ENCODE measurements at places on chromosomes 2 and 18. TPM values are rescaled to one million over a fixed set of nuclear protein-coding genes. Genes with fewer than 3 reads are reported as not detected.

The CRYBA2 gene
- not detected for total RNA-seq

GRCh38 chr2:227450311-227450841, 21.6 kb upstream of the AGFG1 start:
- no peak for DNase-seq
- H3K4me3 ChIP-seq = no peak overlapping the region
- H3K27ac ChIP-seq = no peak overlapping the region
- no peaks in the 10 kb centered on the region for H3K4me1 ChIP-seq

GRCh38 chr18:77110936-77111335, 21.6 kb downstream of the MBP start:
- no peak overlapping the region for H3K4me3 ChIP-seq
- H3K36me3 ChIP-seq = no peaks in the 10 kb centered on the region
- H3K27me3 ChIP-seq = no peaks in the 10 kb centered on the region
- H3K27ac ChIP-seq = no peak overlapping the region
- peaks cover 18% of the 10 kb centered on the region for H3K4me1 ChIP-seq

GRCh38 chr2:63675026-63675425, 86.3 kb downstream of the MDH1 start:
- H3K27me3 ChIP-seq = no peaks in the 10 kb centered on the region
- no peaks in the 10 kb centered on the region for H3K36me3 ChIP-seq
- H3K27ac ChIP-seq = no peak overlapping the region
- H3K4me1 ChIP-seq = no peaks in the 10 kb centered on the region

DNA sequence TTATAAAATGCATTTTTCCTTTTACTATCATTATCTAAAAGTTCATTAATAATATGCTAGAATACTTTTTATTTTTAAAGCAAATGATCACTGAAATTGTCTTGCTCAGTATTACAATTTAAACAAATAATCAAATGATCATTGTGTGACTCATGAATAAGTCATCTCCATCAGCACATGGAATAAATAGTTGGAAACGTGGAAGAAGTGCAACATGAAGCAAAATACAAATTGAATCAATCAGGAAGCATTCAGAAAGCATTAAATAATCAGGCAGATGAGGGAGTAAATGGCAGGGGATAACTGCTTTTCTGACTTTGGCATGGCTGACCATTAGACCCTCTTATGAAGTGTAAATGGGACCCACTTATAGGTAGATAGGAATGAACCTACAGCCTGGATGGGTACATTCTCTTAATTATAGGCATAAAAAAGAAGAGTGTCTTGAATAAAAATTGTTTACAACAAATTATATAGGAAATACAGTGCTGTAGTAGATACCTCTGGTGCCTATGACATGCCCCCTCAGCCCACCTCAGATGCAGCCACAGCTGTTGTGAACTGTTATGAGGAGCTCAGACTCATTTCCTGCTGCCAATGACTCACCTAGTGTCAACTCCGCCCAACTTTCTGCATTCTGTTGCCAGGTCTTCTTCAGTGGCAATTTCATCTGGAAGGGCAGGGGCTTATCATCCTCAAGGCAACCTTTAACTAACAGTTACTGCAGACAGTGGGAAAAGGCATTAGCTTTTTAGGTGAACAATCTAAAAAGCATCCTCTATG, 936.0 kb downstream of the TRIB2 start:
- H3K27me3 ChIP-seq = no peaks in the 10 kb centered on the region
- H3K27ac ChIP-seq = peak overlapping the region; percentile 80
- no peak overlapping the region for H3K4me3 ChIP-seq
- H3K4me1 ChIP-seq = peaks cover 4% of the 10 kb centered on the region
- peak; percentile 85 for DNase-seq

DNA sequence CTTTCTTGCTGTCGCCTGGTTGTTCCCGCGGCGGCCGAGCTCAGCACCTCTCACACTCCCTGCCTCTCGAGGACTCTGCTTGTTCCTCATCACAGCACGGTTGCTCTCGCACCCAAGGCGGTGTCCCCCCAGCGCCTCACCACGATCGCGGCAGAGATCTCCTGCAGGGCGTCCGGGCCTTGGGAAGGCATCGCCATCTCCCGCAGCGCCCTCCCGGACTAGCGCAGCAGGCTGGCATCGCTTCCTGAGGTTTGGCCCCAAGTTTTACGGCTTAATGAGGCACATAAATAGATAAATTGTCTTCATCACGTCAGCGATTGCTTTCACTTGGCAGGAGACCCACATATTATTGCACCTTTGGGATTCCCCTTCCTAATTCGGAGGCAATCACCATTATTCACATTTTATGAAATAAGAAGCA, 125.4 kb downstream of the RGPD3 start:
- DNase-seq = no peak
- no peaks in the 10 kb centered on the region for H3K36me3 ChIP-seq
- no peaks in the 10 kb centered on the region for H3K4me1 ChIP-seq
- no peaks in the 10 kb centered on the region for H3K27me3 ChIP-seq
- no peak overlapping the region for H3K4me3 ChIP-seq

The CTDP1 gene
- 20.5 TPM for total RNA-seq

GRCh38 chr18:574149-574860, 5.9 kb upstream of the CETN1 start:
- H3K27me3 ChIP-seq = peaks cover 4% of the 10 kb centered on the region
- no peaks in the 10 kb centered on the region for H3K36me3 ChIP-seq
- no peak overlapping the region for H3K27ac ChIP-seq
- no peaks in the 10 kb centered on the region for H3K4me1 ChIP-seq
- no peak overlapping the region for H3K4me3 ChIP-seq

The ROCK1 gene
- 55.2 TPM for total RNA-seq

DNA sequence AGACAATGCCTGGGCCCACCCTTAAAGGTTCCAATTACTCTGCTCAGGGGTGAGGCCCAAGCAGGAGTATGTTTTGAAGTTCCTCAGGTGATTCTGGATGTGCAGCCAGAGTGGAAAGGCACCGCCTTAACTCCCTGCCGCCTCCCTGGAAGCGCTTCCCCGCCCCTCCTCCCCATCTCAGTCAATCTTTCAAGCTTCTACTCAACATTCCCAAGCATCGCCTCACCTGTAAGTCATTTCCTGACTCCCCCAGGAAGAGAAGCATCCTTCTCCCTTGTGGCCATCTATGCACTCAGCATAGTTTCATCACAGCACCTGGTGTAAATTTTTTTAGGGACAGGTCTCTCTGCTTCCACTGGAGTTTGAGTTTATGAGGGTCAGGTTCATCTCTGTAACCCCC, 67.5 kb downstream of the MYL12B start:
- no peak for DNase-seq
- no peak overlapping the region for H3K4me3 ChIP-seq
- no peak overlapping the region for H3K27ac ChIP-seq
- no peaks in the 10 kb centered on the region for H3K4me1 ChIP-seq

DNA sequence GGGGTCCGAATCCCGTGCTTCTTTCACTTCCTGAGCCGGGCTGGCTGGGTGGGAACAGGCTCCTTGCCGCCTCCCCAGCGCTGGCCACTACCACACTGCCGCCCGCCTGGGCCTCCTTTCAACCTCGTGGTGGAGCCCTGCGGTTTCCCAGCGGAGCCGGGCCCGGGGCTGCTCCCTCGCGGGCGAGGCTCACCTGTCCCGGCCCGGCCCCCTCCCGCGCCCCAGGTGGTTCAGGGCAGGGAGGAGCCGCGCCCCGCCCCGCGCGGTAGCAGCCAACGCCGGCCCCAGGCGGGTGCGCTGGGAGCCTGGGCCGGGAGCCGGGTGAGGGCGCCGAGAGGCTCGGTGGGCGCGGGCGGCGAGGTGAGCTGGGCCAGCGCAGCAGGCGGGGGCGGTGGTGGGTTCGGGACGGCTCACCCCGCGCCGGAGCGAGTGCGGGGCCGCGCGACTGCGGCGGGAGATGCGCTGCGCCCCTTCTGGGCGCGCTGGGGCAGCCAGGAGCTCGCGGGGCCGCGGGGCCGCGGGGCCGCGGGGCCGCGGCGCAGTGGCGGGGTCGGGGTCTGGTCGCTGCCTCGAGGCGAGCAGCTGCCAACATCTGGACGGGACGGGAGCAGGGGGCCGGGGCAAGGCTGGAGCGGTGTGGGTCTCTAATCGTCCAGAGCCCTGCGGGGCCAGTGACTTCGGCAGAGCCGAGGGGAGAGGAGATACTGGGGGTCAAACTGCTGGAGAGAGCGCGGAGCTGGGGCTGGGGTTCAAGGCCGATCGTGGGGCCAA, at the start of gene LYPD6B:
Gene LYPD6B, plus strand, starts transcription at position 258 of the 771 bp plus-strand sequence. CDS start 92,250 bp downstream, outside the sequence.
- peaks cover 29% of the 10 kb centered on the region for H3K27me3 ChIP-seq
- H3K4me3 ChIP-seq = peak within 1 kb of the TSS; percentile 12
- H3K4me1 ChIP-seq = no peaks in the 10 kb centered on the region
- no peak for DNase-seq
- no peaks in the 10 kb centered on the region for H3K36me3 ChIP-seq

The C2orf78 gene
- not detected for total RNA-seq

The SIX2 gene
- total RNA-seq = not detected

The SLC11A1 gene
- 0.17 TPM for total RNA-seq

GRCh38 chr2:152493417-152493816, 158.4 kb downstream of the FMNL2 start:
- H3K27me3 ChIP-seq = no peaks in the 10 kb centered on the region
- H3K27ac ChIP-seq = no peak overlapping the region
- no peak for DNase-seq
- H3K4me3 ChIP-seq = no peak overlapping the region
- H3K36me3 ChIP-seq = no peaks in the 10 kb centered on the region
- H3K4me1 ChIP-seq = peaks cover 2% of the 10 kb centered on the region

The SRSF7 gene
- total RNA-seq = 118 TPM

The CTNNA2 gene
- not detected for total RNA-seq

The EMILIN2 gene
- total RNA-seq = 18.0 TPM

DNA sequence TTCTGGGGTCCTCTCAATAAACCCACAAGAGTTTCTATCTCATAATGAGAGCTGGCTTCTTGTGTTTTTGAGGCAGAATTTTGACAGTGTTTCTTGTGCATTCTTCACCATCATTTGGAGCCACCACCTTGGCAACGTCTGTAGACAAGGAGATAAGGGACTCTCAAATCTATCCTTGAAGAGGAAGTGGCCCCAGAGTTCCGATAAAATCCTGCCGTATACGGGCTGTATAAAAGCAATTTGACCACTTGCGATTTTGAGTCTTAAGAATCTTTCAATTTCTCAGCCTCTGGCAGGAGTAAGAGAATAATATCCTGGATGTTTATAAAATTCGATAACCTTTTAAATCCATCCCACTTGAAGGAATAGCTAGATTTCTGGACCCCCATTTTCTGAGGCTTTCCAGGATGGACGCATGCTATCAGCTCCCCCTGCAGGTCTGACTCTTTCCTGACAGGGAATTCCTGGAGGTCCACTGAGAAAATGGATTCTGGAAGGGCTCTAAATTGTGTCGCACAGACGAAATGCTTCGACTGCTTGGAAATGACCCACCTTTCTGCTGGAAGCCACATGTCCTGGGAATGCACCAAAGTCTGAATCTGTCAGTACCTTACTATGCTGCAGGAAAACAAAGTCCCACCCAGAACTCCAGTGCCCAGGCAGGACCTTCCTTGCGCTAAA, 54.1 kb downstream of the E2F6 start:
- no peaks in the 10 kb centered on the region for H3K36me3 ChIP-seq
- no peak overlapping the region for H3K27ac ChIP-seq
- H3K4me1 ChIP-seq = peaks cover 6% of the 10 kb centered on the region
- DNase-seq = peak; percentile 21
- no peaks in the 10 kb centered on the region for H3K27me3 ChIP-seq

DNA sequence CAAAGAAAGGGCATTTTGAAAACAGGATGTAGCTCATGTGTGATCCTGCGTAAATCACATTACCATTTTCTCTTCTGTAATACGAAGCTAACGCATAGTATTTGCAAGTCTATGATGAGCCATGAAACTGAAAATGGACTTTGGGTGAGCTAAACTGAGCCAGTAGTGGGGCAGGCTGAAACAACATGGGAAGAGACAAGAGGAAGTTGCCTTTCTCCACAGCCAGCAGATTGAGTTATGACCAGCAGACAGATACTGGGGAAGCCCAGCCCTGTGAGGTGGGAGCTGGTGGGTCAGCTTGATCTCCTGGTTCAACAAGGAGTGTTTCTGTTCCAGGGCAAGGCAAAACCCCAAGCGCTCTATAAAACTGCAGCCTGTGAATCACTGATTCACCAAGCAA, 11.8 kb downstream of the CYRIA start:
- H3K36me3 ChIP-seq = no peaks in the 10 kb centered on the region
- peaks cover 18% of the 10 kb centered on the region for H3K4me1 ChIP-seq
- H3K27me3 ChIP-seq = no peaks in the 10 kb centered on the region
- H3K4me3 ChIP-seq = no peak overlapping the region

- no peak overlapping the region for H3K4me3 ChIP-seq
- no peak overlapping the region for H3K27ac ChIP-seq
- DNase-seq = no peak
- no peaks in the 10 kb centered on the region for H3K36me3 ChIP-seq
- H3K4me1 ChIP-seq = no peaks in the 10 kb centered on the region
Observed at GRCh38 chr2:225602205-225602604, 202.7 kb downstream of the NYAP2 start.

The BOD1L2 gene
- total RNA-seq = not detected

- H3K36me3 ChIP-seq = no peaks in the 10 kb centered on the region
- no peaks in the 10 kb centered on the region for H3K27me3 ChIP-seq
- no peak overlapping the region for H3K27ac ChIP-seq
- no peaks in the 10 kb centered on the region for H3K4me1 ChIP-seq
- H3K4me3 ChIP-seq = no peak overlapping the region
Observed at GRCh38 chr2:29834624-29835023, 86.8 kb downstream of the ALK start.

GRCh38 chr18:46481847-46482245, 175.2 kb downstream of the LOXHD1 start:
- H3K4me3 ChIP-seq = no peak overlapping the region
- H3K27ac ChIP-seq = no peak overlapping the region
- no peaks in the 10 kb centered on the region for H3K27me3 ChIP-seq
- no peaks in the 10 kb centered on the region for H3K4me1 ChIP-seq

DNA sequence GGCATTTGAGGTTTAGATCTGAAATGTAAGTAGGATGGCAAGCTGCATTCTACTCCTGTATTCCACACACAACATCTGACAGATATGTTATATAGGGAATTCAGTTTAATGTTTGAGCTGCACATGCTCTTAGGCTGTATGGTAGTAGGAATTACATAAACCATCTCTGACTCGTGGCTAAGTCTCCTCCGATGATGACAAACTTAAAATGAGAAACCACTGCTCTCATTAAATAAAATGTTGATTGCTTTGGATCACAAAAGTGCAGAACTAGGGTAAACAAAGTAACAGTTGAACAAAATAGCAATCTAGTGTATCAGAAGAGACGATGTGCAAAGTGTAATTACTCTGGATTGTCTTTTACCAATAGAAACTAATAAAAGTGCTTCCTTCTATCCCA, 50.1 kb upstream of the WDR75 start:
- no peaks in the 10 kb centered on the region for H3K36me3 ChIP-seq
- H3K4me1 ChIP-seq = peaks cover 4% of the 10 kb centered on the region
- H3K27ac ChIP-seq = no peak overlapping the region
- no peak overlapping the region for H3K4me3 ChIP-seq
